ENCODE measurements at places on chromosomes 6 and 20. TPM values are rescaled to one million over a fixed set of nuclear protein-coding genes. Genes with fewer than 3 reads are reported as not detected.
A peak's percentile ranks its signal among the peaks of the same experiment; 100 is the strongest.

- no peaks in the 10 kb centered on the region for H3K36me3 ChIP-seq
- peaks cover 15% of the 10 kb centered on the region for H3K4me1 ChIP-seq
- H3K4me3 ChIP-seq = no peak overlapping the region
- H3K27me3 ChIP-seq = no peaks in the 10 kb centered on the region
Observed at GRCh38 chr6:87944541-87944954, 103.1 kb upstream of the SPACA1 start.

DNA sequence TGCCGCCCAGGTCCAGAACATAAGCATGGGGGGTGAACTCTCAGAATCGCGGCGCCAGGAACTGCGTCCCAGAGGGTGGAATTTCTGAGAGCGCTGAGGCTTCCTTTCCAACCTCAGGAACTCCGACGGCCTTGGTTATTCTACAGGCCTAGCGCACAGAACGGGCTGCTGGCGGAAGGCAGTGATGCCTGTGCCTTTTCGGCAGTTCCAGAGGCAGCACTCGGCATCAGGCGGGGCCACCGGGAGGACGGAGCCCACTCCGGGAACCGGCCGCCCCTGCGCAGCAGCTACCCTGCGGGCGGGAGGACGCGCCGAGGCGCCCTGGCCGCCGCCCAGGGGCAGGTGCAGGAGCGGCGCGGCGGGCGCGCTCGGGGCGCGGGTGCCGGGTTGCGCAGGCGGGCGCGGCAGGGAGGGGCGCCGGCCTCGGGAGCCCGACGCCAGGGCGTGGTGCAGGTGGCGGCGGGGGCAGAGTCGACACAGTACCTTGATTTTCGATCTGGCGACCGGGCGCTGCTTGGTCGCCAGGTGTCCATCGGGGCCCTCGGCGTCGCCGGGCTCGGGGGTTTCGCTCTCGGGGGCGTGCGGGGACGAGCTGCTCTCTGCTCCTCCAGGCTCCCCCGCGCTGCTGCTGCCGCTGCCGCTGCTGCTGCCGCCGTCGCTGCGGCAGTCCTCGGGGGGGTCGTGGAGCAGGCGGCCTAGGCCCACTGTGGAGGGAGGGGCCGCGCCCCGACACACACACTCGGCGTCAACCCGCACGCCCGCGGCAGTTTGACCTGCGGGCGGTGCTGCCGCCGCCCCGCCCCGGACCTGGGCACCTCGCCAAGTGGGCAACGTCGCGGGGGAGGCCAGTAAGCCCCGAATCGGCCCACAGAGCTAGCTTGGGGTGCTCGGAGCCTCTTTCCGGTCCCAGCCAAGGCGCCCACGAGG, 1.3 kb downstream of the OVOL2 start:
- H3K27me3 ChIP-seq = peaks cover 75% of the 10 kb centered on the region
- H3K4me3 ChIP-seq = peak overlapping the region; percentile 61
- H3K4me1 ChIP-seq = peaks cover 11% of the 10 kb centered on the region
- no peaks in the 10 kb centered on the region for H3K36me3 ChIP-seq

GRCh38 chr6:90488816-90489215, 98.1 kb downstream of the MAP3K7 start:
- H3K4me3 ChIP-seq = no peak overlapping the region
- no peaks in the 10 kb centered on the region for H3K27me3 ChIP-seq
- H3K4me1 ChIP-seq = no peaks in the 10 kb centered on the region
- DNase-seq = no peak
- no peak overlapping the region for H3K27ac ChIP-seq
- H3K36me3 ChIP-seq = no peaks in the 10 kb centered on the region

GRCh38 chr6:24929242-24929641, 6.5 kb downstream of the RIPOR2 start:
- H3K4me1 ChIP-seq = peaks cover 33% of the 10 kb centered on the region
- no peaks in the 10 kb centered on the region for H3K27me3 ChIP-seq
- DNase-seq = no peak
- H3K36me3 ChIP-seq = no peaks in the 10 kb centered on the region

MGME1 gene
- 21.8 TPM for total RNA-seq

GUCA1A gene
- not detected for total RNA-seq

GRCh38 chr20:37968841-37969401, 64.3 kb downstream of the TTI1 start:
- no peaks in the 10 kb centered on the region for H3K4me1 ChIP-seq
- no peaks in the 10 kb centered on the region for H3K36me3 ChIP-seq
- H3K4me3 ChIP-seq = no peak overlapping the region
- no peak for DNase-seq

DNA sequence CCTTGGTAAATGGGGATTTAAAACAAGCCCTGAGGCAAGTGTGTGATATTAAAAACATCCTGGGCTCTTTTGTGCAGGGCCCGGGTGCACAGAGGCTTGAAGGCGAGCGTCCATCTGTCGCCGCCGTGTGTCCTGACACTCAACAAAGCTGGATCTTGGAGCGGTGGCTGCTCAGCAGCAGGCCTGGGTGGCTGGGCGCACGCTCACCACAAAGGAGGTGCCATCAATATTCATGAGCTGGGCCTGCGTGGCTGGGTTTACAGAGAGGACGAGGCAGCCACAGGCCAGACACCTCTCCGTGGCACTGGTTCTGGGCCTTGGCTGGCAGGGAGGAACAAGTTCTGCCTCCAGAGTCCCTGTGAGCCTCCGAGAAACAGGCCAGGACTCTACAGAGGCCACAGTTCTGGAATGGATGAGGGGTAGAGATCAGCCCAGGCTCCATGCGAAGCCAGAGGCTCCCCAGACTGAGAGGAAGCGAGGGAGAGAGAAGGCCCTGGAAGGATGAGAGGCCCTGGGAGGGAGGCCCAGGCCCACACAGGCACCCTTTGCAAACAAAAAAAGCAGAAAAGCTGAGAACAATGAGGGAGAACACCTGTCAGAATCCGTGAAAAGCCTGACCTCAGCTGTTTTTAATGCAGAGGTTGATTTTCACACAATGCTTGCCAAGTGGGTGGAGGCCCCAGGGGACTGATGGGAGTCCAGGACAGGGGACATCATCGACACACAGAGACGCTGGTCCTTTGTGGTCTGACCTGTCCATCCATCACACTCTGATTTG, 21.9 kb downstream of the BHLHE23 start:
- no peak overlapping the region for H3K27ac ChIP-seq
- no peak for DNase-seq
- H3K4me1 ChIP-seq = no peaks in the 10 kb centered on the region
- H3K36me3 ChIP-seq = no peaks in the 10 kb centered on the region
- peaks cover 17% of the 10 kb centered on the region for H3K27me3 ChIP-seq

DNA sequence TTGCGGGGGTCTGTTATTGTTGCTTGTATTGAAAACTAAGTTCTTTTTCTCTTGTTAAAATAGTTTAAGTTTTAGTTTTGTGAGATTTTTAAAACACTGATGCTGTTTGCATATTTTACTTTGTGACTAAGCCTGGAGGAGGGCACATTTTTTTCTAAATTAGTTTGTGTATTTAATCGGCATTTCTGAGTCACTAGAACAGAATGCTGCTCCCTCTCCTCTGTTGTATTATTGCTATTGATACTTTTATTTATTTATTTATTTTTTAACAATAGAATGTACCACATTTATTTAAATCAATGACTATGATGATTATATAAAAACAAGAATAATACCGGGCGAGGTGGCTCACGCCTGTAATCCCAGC, 5.1 kb upstream of the FAM50B start:
- H3K36me3 ChIP-seq = no peaks in the 10 kb centered on the region
- H3K4me3 ChIP-seq = no peak overlapping the region
- H3K27ac ChIP-seq = no peak overlapping the region
- H3K27me3 ChIP-seq = no peaks in the 10 kb centered on the region
- no peak for DNase-seq

GRCh38 chr6:163335671-163336545, 78.6 kb upstream of the QKI start:
- H3K27ac ChIP-seq = peak overlapping the region; percentile 94
- peak; percentile 81 for DNase-seq
- no peaks in the 10 kb centered on the region for H3K27me3 ChIP-seq
- no peaks in the 10 kb centered on the region for H3K36me3 ChIP-seq
